Activated naive CD4-positive, alpha-beta T cell treated with anti-CD3 and anti-CD28 coated beads, Interleukin-2, amount 50 U/mL, for 72 hours (primary cell): ENCODE measurements at places on chromosomes 11 and 22.

- no peak for DNase-seq
These were observed 1.9 kb downstream of the CD151 start for GRCh38 chr11:834371-835316.

DNA sequence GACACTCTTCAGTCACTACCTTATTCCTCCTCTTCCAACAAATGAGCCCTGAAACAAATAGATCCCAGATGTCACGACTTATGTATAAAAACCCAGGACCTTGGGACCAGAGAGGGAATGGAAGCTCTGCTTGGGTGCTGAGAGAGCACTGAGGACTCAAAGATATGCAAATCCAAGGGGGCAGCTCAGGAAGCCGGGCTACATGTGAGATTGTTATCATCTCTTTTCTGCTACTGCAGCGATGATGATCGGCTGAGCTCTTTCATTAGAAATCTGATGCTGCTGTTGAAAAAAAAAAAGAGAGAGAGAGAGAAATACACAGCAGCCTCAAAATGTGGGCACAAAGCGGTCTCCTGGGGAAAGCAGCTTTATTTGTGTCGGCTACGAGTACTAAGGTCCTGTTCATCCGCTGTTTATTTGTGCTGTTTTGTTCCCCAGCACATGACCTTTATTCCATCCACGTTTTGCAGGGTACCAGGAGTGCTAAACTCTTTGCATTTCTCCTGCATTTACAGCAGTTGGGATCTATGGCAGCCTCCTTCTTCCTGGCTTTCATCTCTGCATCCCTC is 120.2 kb downstream of the TRIM29 start:
- DNase-seq, result no peak

- no peak for DNase-seq
These were observed 1.1 kb upstream of the EXT2 start for GRCh38 chr11:44094260-44094868.

GRCh38 chr11:71311928-71312510 is 59.6 kb upstream of the SHANK2 start:
- DNase-seq, result no peak

GRCh38 chr11:76861490-76861953 is 804 bp downstream of the ACER3 start:
- DNase-seq, result no peak

DNA sequence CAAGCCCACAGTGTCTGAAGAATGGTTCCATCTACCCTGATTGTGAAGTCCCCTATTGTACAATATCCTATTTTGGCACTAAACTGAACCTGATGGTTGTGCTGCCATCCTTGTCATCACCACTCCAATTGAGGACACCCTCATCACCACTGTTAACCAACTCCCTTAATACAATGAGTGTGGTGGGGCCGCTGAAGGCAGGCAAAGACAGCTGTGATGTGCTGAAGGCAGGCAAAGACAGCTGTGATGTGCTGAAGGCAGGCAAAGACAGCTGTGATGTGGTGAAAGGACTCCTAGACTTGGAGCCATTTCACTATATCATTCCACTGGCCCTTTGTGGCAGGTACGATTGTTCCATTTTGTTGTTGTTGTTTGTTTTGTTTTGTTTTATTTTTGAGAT is 481.6 kb downstream of the SOX6 start:
- DNase-seq, result no peak

DNA sequence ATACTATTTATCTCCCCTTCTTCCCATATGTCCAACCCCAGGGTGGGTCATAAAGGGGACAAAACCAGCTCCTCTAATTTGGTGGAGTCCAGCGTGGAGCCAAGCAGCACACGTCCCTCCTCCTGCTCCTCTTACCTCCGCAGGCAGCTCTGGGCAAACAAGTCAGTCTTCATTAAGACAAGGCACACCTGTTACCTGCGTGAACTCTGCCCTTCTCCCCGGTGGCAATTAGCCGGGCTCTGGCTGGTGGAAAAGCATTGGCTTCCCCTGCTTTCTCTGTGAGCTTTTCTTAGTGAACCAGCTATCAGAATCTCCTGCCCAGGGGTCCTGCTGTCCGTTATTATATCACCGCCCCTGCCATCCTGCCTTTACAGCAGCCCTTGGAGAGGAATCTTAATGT is 418.7 kb upstream of the CADM1 start:
- DNase-seq, result no peak

DNA sequence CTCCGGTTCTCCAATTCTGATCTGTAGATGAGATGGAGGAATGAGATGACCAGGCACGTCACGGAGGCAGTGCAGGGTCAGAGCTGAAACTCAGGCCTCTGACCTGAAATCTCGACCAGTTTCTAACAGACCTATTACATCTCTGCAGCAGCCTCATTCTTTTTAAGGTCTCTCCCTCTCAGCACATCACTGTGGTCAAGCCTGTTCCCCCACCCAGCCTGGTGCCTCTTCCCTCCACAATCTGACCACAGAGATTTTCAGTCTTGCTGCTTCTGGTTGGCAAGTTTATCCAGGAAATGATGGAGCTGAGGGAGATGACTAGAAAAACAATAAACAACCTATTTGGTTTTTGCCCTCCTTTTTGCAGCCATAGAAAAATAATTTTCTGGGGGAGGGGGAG is 9.5 kb downstream of the GRAMD1B start:
- no peak for DNase-seq

DNA sequence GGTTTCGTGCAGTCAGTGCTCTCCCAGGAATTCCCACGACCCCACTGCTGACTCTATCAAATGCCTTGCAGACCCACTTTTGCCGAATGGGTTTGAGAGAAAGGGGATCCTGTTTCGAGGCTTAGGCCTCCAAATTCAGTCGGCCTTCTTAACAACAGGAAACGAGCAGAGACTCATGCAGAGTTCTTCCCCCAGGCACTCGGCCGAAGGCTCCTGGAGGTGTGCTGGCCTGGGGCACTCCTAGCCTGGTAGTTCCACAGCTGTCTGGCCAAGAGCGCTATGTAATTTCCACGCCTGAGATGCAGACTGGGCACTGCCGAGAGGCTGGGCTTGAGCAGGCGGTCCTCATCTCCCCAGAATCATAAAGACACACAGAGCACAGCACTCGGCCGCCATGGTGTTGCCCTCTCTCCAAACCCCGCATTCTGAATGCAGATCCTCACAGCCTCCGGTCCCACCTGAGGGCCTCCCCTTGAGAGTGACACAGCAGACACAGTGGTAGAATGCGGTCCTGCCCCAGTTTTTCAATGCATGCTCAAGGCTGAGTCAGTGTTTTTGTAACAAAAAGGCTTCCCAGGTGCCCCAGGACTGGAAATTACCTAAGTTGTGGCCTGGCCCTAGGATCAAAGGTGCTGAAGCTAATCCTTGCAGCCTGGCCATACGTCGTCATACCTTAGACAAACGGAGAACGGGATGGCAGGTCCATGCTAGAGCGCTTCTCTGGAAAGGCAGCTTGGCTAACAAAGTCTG is 30.2 kb upstream of the BID start:
- DNase-seq, result no peak

DNA sequence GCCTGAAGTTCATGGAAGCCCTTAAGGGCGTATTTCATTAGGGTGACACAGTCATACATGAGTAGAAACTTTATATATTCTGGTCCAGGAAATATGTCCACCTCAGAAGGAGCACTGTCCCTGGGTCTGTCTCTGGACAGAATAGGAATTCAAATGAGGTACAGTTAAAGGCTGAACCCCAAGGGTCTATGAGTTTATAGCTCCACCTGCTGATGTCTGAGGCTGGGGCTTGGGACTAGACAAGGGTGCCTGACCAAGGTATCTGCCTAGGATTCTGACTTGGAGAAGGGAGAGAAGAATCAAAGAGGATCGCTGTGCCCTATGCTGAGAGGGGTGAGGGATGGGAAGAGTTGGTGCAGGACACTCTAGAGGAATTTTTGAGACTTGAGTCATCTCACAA is 14.9 kb downstream of the HEPHL1 start:
- no peak for DNase-seq

DNA sequence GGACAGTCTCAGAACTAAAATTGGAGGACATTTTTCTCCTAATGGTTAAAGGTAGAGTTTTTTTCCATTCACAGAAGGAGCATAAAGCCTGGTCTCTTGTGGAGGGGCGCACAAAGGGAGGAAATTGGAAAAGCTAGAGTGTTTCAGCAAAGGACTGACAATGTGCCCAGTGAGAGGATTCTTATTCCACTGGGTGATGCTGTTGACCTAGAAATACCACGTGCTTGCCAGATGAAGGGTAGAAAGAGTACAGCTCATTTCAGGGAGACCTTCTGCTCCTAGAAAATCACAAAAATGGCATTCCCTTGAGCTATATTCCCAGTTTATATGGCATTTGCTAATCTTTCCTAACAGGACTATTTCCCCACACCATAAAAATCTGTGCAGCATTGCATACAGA is 21.1 kb downstream of the MS4A6E start:
- DNase-seq, result no peak

- DNase-seq, result no peak
These were observed 12.3 kb downstream of the PIK3IP1 start for GRCh38 chr22:31279821-31280505.
